Stimulated activated CD4-positive, alpha-beta T cell treated with anti-CD3 and anti-CD28 coated beads, Interleukin-15, amount 100 ng/mL, for 24 hours (primary cell): ENCODE measurements at places on chromosomes 5 and 9.

DNA sequence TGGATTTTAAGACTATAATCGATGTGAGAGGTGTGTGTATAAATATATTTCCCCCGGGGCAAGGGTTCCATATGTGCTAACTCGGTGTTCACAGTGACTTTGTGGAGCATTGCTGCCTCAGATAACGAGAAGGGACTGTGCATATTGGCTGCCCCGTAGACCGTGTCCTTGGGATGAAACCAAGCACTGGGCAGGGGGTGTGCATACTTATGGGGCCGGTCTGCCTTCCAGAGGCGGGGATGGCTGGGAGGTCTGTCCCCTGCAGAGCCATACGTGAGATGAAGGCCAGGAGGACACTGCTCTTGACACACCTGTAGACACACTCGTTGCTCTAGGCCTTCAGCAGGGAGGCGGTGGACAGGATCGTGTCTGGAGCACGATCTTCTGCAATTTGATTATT, 56.0 kb upstream of the ZNF354A start:
- DNase-seq, result no peak

- DNase-seq, result no peak
Measured at GRCh38 chr9:70477907-70478480, 63.5 kb upstream of the KLF9 start.

DNA sequence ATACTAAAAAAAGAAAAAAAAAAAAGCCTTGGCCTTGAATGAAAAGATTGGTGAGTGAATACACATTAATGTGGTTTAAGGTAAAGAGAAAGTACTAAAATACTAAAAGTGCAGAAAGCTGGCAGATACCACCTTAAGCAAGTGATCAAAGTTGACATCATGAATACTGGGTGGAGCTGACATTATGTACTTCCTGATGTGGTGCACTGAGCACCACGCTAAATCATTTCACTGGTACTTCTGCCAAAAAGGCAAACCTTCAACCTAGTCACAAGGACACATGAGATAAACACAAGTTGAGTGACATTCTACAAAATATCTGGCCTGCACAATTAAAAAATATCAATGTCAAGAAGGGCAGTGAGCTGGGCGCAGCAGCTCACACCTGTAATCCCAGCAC, 33.8 kb upstream of the PANK3 start:
- no peak for DNase-seq

DNA sequence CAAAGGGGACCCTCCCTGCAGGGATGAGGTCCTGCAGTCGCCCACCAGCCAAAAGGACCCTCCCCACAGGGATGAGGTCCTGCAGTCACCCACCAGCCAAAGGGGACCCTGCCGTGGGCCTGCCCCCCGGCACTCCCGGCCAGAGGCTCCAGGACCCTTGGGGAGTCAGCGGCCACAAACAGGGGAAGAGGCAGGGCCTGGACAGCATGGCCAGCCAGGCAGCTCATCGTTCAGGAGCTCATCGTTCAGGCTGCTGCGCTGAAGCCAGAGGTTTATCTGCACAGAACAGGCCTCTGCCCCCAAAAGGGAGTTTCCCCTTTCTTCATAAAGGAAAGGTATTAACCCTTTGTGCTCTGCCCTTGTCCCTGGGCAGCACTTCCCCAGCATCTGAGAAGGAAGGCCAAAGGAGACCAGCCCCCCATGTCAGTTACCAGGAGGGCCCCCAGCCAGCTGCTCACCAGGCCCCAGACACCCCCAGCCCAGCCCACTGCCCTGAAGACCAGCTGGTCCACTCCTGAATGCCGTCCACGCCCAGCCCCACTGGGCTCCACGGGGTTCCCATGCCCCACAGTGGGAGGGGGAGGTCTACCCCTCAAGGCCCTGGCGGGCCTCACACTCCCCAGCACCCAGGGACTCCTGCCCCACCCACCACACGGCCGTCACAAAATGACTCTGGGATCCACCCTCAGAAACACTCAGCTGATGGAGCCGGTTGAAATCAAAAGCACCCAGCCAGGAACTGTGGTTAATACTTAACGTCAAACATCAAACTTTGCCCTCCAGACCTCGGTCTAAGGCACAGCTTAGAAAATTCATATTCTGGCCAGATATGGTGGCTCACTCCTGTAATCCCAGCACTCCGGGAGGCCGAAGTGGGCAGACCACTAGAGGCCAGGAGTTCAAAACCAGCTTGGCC, 6.3 kb downstream of the SLC12A7 start:
- DNase-seq, result peak; percentile 64

DNA sequence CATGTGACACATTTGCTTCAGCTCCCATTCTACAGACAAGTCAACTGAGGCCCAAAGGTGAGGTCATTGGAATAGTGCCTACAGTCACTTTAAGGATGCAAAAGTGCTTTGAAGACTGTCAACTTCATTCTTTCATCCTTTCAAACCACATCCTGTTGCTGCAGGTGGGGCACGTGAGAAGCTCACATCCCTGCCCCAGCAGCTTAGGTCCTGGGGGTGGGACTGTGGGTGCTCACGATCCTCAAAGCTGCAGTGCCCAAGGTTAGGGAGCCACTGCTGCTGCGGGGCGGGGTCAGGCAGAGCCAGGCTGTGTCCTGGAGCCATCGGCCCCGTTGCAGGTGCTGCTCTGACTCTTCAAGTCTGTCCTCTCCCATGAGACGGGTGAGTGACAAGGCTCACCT, 57.9 kb upstream of the IER5L start:
- peak; percentile 70 for DNase-seq

DNA sequence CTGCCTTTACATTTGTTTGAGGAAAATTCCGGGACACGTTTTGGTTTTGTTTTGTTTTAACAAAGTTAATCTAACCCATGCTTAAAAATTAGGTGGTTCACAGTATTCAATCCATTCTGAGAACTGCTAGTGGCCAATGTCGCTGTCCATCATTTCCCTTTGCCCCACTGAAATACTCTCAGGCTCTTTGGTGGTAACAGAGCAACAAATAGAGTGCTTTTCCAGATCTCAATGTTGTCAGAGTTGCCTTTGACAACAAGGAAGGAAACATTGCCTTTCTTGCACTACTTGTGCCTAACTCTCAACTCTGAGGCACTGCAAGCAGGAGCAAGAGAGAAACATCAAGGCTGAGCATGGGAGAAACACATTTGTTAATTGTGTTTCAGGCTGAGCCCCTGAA, 154.0 kb downstream of the MCTP1 start:
- no peak for DNase-seq

DNA sequence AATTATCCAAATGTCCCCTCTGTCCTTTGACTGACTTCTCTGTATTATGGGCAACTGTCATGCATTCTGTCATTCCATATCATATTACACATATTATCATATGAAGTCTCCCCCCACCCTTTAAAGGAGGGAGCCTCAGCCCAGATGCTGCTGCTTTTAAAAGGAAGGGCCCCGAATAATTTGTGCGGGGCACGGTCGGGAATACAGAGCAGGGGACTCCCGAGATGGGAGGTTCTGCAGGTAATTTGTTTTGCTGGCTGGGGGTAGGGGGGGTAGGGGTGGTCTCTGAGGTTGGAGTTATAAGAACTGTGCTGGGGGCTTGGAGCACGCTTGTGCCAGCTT, 10.1 kb upstream of the LHX2 start:
- DNase-seq, result no peak

DNA sequence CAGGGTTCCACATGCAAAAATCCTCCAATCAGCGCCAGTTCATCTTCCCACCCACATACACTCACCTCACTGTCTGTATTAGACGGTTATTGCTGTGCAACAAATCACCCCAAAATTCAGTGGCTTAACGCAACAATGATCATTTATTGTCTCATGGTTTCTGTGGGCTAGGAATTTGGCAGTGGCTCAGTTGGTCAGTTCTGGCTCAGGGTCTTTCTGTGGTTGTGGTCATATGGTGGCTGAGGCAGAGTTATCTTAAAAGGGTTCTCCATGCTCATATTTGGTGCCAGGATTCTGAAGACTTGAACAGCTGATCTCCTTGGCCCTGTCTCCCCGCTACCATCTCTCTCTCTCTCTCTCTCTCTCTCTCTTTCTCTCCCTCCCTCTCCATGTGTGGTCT, 12.9 kb downstream of the ZNF618 start:
- no peak for DNase-seq

- no peak for DNase-seq
Measured at GRCh38 chr5:139038613-139039305, 159.4 kb downstream of the SIL1 start.

DNA sequence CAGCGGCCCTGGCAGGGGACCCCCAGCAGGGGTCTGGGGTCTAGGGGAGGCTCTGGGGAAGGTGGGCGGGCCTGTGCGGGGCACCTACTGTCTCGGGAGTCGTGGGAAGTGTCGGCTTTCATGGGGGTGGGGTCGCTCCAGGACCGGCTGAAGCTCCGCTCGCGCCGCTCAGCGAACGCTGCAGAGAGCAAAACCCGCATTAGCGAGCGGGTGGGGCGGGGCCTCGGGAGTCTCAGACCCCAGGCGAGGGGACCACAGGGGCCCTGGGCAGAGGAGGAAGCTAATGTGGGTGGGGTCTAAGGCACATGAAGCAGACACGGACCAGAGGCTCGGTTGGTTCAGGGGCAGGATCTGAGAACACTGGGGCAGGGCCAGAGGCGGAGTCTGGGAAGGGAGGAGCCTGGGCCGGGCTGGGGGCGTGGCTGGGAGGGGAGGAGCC, 5.5 kb downstream of the NSMF start:
- DNase-seq, result peak; percentile 68

DNA sequence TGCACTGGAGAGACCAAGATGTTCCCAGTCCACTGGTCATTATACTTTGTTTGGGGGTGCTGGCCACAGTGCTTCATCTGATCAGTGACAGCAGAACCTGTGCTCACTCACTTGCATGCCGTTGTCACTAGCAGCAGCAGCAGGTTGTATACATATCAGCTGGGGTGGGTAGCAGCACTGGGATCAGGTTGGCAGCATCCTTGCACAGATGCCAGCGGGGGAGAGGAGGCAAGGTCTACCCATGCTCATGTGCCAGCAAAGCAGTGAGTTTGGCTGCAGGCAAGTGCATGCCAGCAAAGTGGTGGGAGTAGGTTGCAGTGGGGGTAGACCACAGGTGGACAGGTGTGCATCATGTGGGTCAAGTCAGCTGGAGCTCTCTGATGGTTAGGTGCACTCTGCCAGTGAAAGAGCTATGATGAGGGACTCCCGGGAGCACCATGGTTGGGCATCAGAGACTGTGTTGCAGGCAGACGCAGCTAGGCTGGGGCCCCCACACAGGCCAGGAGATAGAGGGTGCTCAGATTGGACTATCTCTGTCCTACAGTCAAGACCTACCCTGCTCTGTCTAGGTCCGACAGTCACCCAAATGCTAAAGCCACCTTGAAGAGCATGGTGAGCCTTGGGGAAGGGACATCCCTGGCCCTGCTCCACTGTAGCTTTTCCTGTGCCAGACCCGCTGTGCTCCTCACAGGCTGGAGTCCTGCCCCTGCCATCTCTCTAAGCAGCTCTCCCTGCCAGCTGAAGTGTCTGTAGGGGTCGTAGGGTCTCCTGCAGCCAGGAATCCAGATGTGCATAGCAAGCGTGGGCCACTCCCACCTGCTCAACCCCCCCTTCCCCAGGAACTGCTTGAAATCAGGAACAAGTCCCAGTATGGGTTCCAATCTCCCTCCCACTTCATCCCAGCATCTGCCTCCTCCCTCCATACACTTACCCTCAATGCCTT, 119.8 kb downstream of the RNF180 start:
- no peak for DNase-seq

DNA sequence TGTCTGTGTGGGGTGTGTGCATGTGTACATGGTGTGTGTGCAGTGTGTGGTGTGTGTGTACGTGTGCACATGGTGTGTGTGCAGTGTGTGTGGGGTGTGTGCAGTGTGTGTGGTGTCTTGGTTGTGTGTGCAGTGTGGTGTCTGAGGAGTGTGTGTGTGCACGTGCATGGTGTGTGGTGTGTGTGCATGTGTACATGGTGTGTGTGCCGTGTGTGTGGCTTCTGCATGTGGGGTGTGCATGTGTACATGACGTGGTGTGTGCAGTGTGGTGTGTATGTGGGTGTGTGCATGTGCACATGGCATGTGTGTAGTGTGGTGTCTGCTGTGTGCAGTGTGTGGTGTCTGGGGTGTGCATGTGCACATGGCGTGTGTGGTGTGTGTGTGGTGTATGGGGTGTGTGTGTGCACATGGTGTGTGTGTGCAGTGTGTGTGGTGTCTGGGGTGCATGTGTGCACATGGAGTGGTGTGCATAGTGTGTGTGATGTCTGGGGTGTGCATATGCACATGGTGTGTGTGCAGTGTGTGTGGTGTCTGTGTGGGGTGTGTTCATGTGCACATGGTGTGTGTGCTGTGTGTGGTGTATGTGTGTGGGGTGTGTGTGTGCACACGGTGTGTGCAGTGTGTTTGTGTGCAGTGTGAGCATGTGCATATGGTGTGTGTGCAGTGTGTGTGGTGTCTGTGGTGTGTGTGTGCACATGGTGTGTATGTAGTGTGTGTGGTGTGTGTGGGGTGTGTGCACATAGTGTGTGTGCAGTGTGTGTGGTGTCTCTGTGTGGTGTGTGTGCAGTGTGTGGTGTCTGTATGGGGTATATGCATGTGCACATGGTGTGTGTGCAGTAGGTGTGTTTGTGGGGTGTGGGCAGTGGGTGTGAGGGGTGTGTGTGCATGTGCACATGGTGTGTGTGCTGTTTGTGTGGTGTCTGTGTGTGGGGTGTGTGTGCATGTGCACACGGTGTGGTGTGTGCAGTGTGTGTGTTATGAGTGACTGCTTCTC, 40.6 kb upstream of the ZNG1F start:
- DNase-seq, result no peak

DNA sequence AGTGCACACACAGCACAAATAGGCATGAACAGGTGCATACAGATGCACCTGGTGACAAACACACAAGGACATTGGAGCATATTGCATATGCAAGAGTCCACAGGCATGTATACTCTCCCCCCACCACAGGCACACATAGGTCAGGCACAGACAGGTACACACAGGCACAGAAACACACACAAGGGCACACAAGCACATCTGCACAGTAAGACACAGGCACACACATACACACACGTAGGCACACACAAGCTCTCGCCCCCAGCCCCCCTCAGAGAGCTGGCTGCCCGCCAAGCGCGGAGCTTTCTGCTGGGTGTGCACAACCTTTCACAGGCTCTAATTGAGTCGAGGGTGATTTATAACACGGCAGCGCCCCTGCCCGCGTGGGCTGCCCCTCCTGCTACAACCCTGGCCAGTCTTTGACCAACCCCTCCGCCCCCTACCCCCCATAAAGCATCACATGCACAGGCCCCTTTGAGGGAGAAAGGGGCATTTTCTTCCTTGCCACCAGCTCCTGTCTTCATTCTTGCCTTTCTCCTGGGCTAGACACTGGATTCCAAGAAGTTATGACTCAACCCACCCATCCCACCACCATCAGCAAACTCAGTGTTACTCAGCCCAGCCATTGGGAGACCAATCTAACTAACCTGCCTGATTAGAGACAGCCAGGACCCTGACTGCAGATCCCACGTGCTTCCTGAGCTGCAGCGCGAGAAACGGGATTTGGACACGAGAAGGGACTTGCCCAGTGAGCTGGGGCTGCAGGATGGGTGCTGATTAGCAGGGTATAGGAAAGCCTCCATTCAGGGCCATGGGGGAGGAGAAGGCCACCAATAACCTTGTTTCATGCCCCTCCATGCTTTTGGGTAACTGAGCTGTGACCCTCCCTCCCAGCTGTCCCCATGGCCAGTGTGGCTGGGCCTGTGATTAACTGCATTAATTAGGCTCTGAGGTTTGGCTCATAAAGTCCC, 42.8 kb upstream of the PSD2 start:
- peak; percentile 25 for DNase-seq

- no peak for DNase-seq
Measured at GRCh38 chr5:148141645-148142044, 26.7 kb upstream of the SPINK14 start.

GRCh38 chr9:23258569-23258968, 567.5 kb downstream of the ELAVL2 start:
- DNase-seq, result no peak

GRCh38 chr9:68704814-68705530, at the start of gene PIP5K1B:
TSS of gene PIP5K1B (plus strand) at chr9:68705240. CDS start at chr9:68822615, 117,375 bp downstream.
- peak; percentile 77 for DNase-seq

GRCh38 chr5:54480296-54480695, 24.8 kb downstream of the HSPB3 start:
- DNase-seq, result no peak
